Foreskin fibroblast (primary cell): ENCODE measurements at places on chromosomes 3 and 15.

- DNase-seq, result no peak
These were observed 8.9 kb downstream of the ST3GAL6 start for GRCh38 chr3:98772022-98772421.

DNA sequence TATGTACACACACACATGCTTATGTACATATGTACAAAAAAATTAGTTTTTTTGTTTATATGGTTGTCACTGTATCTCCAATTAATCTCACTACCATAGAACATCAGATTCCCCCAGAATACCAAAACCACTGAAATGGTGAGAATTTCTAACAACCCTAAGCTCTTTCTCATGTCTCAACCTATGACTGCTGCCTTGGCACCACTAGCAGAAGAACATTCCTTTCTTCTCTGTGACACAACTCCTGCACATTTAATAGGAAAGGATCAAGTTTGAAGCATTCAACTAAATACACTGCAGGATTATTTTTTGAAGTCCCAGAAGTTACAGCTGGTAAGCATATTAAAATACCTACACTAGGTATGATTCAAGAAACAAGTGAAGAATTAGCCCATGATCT, 109.6 kb downstream of the FAM174B start:
- no peak for DNase-seq

DNA sequence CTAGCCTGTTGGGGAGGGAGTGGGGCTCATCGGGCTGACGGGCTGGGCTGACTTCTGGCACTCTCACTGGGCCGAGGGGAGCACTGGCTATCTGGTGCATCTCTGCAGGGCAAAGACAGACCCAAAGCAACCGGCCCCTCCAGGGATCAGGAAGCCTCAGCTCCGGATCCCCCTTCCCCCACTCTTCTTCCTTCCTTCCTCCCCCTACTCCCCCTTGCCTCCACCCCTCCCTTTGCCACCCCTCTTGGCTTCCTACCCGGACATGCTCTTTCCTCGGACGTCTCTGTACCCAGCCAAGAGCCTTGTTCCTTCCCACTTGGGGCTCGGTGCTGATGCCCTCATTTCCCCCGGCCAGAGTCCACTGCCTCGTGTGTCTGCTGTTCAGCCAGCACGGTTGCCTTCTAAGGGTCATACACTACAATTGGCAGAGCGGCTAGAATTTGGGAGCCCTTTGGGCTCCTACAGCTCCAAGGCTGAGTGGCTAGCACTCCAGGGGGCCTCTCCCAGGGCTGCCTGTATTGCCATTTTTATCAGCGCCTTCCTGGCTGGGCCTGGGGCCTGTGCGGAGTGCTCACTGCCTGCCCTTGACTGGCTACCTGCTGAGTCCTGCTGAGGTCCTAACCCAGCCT, 10.9 kb downstream of the SEMA3F start:
- no peak for DNase-seq

GRCh38 chr3:127694467-127695215, 21.9 kb downstream of the ABTB1 start:
- DNase-seq, result no peak

DNA sequence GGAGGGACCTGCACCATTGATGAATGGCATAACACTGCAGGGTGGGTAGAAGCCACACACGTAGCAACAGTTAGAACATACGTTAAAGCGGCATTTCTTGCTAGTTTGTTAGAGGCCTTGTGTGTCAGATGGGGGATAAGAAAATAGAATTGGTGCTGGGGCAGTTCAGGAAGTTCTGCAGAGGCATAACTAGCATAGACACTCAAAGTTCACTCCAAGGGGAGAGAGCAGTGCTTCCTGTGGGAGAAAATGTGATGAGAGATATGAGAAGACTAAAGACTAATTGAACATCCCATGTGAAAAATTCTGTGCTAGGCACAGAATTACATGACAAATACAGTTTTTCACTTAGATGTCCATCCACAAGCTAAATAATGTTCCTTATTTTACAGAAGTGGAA, 327.1 kb downstream of the ZNF621 start:
- DNase-seq, result no peak

DNA sequence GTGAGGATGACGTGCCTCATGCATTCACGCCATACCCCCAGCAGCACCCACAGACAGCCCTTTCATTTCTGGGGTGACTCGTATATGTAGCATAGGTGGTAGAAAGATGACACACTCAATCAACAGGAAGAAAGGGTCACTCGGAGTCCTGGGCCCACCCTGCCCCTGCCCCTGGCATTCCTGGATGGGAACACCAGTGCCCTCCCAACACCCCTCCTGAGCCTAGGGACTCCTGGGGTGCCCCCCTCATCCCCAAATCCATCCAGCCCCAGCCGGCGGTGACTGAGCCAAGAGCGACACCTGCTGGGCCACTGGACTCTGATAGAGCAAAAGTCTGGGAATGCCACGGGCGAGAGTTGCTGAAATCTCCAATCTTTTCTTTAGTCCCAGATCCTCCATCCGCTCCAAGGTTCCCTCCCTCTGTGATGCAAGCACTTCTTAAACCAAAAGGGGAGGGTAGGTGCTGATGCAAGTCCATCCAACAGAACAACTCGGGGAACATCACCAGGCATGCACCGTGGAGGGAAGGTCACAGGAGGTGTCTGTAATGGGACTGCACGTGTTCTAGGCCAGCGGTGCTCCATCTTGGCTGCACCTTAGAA, 31.1 kb downstream of the ACAN start:
- DNase-seq, result peak; percentile 27

DNA sequence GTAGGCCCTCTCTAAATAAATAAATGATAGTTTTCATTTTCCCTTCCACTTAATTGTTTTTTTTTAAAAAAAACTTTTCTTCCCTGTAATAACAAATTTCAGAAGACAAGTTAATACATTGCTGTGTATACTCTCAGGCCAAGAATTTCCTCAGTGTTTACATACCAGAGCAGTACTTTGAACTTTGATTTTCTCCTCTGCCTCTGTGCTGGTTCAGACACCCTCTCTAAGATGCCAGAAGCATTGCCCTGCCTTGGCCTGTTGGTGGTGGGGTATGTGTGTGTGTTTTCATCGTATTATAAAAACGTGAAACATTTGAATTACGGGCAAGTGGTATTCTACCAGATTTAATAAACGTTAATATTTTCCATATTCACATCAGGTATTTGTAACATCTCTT, 70.1 kb downstream of the SMAD3 start:
- DNase-seq, result peak; percentile 75

DNA sequence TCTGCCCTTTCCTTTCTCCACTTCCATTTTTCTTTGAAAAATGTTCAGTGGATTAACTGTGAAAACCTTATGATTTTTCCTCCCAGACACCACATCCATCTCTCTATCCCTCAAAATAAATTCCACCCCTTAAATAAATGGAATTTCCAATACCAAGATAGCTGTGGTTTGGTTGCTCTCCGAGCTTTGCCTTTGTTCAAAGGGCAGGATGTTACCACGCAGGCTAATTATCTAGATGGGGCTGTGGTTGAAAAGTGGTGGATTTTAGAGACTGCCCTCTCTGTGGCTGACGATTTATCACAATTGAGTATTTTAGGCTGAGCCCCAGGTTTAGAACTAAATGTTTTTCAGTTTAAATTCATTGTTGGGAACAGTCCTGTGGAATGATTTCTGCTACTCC, 36.9 kb upstream of the CMSS1 start:
- no peak for DNase-seq

DNA sequence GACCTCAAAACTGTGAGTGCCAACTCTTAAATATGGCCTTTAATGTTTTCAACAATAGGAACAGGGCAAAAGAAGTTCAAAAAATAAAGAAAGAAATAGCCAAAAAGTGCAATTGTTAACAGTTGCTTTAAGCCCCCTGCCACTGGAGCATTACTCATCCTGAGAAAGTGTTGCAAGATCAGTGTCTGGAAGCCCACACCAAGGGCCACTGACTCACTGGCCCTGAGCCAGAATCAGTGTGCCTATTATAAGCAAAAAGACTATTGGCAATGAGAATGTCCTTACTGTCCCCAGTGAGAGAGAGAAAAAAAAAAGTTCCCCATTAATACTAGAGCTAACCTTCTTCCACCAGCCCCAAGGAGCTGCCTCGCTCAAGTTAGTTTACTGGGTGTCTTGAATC, 480.1 kb upstream of the ZNF385D start:
- peak; percentile 11 for DNase-seq

DNA sequence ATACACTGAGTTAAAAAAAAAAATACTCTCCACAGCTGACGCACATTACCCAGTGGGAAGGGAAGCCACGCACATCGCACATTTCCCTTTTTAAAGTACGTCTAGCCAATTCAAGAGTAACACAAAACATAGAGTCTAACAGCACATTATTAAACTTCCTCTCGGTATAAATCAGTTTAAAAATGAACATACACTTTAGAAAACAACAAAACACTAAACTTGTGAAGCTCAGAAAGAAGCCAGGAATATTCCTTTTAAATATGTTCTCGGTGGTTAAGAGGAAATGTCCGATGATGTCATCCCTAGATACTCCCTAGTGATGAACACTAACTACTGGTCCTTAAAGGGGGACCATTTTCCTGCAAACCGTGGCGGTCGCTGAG, 721 bp downstream of the MYEF2 start:
- DNase-seq, result peak; percentile 28

GRCh38 chr3:115533218-115533617, 90.1 kb upstream of the GAP43 start:
- no peak for DNase-seq

DNA sequence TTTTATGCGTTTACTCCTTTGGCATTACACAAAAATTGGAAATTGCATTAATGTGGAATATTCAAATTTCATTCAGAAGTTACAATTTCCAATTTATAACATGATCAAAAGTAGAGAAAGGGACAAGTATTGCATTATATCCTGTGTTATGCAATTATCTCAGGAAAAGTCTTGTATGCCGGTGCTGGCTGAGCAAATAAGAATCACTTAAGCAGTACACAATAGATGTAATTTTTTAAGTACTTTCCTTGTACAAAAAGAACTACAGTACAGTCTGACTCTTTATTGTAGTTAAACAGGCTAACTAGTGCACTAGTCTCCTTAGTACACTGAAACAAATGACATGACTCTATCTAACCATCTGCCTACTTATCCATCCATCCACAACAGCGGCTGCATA, 493.2 kb upstream of the KCNMB2 start:
- no peak for DNase-seq
